Stimulated activated CD4-positive, alpha-beta T cell treated with anti-CD3 and anti-CD28 coated beads, Interleukin-12 subunit alpha, Interleukin-12 subunit beta, amount 100 ng/mL, for 4 hours (primary cell): ENCODE measurements at places on chromosomes 7 and 10.

DNA sequence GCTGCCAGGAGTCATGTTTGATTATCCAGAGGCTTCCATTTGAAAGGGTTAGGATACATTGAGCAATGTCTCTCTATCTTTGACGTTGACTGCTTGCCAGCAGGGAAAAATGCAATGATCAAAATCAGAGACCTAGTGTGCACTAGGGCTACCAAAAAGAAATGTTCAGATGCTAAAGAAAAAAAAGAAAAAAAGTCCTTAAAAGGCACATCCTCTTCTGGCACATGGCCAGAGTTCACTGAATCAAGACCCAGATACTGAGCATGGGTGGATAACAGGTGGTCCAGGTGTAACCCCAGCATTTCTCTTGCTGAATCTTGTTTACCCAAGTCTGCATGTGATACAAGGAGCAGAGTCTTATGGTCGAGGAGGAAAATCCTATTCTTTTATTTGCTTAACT, 899.3 kb downstream of the SORCS3 start:
- no peak for DNase-seq

GRCh38 chr7:100968650-100969049, 715 bp upstream of the MUC12 start:
- DNase-seq, result no peak

- no peak for DNase-seq
Measured at GRCh38 chr10:51620131-51620530, 79.3 kb downstream of the CSTF2T start.

- DNase-seq, result no peak
Measured at GRCh38 chr7:54109501-54109900, 432.7 kb upstream of the VSTM2A start.

DNA sequence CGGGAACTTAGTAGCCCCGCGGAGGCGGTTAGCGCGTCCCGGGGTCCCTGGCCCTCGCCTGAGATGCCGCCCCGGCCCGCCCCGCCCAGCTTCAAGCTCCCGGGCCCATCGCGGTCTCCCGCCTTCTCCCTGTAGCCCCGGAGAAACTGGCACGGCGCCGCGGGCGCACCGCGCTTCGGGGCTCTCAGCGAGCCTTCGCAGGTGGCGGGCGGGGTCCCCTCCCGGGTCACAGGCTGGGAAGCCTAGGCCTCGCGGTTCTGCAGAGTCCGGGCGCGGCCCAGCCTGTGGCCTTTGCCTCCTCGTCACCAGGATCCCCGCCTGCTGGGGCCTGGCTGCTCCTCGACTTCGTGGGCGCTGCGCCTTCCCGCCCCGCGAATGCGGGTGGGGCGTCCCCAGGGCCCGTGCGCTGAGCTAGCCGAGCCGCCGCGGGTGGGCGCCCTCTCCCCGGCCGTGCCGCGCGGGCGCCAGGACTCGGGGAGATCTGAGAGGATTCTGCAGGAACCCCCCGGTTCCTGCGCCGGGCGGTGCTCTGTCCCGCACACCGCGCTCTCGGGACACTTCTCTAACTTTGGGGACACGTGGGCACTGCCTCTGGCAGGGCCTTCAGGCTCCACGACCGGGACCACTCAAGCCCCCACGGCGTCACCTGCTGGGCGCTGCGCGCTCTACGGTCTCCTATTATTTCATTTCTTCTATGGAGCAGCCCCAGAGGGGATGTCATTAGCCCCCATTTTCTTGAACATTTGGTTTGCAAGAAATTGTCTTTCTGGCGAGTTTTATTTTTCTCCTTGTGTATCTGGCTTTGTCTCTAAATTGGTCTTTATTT, 682 bp upstream of the RGS10 start:
- DNase-seq, result peak; percentile 62

GRCh38 chr10:103733045-103733419, 122.3 kb downstream of the SH3PXD2A start:
- no peak for DNase-seq

- DNase-seq, result no peak
Measured at GRCh38 chr10:125878957-125879835, 1.9 kb downstream of the DHX32 start.

GRCh38 chr7:68217426-68217825, 1220.8 kb downstream of the TYW1 start:
- DNase-seq, result no peak

GRCh38 chr10:25226775-25227682, 52.2 kb downstream of the GPR158 start:
- no peak for DNase-seq

GRCh38 chr10:117471344-117471874, 71.1 kb upstream of the EMX2 start:
- no peak for DNase-seq

- DNase-seq, result peak; percentile 57
Measured at GRCh38 chr7:100132697-100133151, 6.0 kb downstream of the MBLAC1 start.

DNA sequence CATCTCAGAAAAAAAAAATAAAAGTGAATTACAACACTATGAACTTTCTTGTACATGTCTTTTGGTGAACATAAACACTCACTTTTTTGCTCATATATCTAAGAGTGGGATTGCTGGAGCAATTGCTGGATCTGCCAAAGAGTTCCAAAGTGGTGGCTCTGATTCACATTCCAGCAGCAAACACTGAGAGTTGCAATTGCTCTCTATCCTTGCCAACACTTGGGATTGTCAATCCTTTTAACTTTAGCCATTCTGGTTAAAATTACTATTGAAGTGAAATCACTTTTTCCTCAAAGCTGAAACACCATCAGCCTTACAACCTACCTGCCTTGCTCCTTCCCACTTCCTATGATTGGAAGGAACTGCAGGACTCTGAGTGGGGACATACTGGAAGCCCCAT, 70.7 kb downstream of the CDHR3 start:
- DNase-seq, result no peak

- DNase-seq, result no peak
Measured at GRCh38 chr10:93413252-93413689, 68.9 kb downstream of the MYOF start.

- no peak for DNase-seq
Measured at GRCh38 chr10:119346095-119346832, 138.9 kb downstream of the GRK5 start.

DNA sequence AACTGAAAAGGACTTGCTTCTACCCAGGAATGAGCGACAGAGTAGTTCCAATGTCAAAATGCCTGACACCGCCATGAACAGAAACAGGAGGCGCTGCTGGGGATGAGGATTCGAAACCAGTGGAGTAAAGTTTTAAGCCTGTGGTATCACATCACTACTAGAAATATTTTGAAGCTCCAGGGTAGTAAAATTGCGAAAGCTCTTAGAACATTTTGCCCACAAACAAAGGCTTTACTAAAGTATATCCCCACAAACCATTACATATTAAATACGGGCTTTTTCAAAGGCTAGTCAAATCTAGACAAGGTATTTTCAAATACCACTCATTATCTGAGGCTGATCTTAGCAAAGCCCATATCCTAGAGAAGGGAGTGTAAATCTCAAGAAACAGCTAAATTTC, 2.4 kb downstream of the PRDX3 start:
- no peak for DNase-seq

- DNase-seq, result no peak
Measured at GRCh38 chr10:30974355-30974754, 57.3 kb downstream of the ZNF438 start.

DNA sequence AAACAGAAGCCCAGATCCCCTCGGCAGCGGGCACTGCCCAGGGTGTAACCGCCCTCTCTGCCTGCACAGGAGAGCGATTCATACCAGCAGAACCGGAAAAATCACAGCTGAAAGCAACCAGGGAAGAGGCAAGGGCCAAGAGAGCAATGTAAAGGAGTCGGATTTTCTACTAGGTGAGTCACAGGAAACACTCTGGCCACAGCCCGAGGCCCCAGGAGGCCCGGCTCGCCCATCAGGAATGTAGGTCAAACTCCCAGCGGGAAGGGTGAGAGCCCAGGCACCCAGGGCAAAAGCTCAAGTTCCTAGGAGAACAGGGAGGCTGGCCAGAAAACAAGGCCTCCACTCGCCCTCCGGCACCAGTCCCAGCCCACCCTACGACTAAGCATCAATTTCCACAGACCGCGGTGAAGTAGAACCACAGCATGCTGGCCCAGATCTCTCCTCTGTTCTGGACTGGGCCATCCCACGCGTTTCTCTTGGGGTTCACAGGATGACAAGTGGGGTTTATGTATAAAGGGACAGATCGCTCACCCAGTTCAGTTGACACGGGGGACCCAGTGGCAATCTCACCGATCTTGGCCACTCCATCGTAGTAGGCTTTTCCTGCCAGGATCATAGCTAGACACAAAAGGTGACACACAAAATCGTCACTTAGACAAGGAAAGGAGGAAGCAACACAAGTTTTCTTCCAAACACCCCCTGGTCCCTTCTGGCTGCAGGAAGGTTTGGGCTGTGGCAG, 46.2 kb downstream of the BAIAP2L1 start:
- DNase-seq, result no peak

GRCh38 chr10:131810036-131810804, 90.6 kb upstream of the PPP2R2D start:
- no peak for DNase-seq

GRCh38 chr7:120460949-120461348, 188.0 kb downstream of the KCND2 start:
- DNase-seq, result no peak

- DNase-seq, result no peak
Measured at GRCh38 chr10:17239345-17240085, 11.5 kb downstream of the VIM start.

- no peak for DNase-seq
Measured at GRCh38 chr7:72753781-72754180, 74.2 kb downstream of the TYW1B start.

GRCh38 chr10:35565602-35566081, 39.5 kb upstream of the GJD4 start:
- DNase-seq, result no peak

- no peak for DNase-seq
Measured at GRCh38 chr10:5595994-5596471, 70.4 kb downstream of the ASB13 start.

DNA sequence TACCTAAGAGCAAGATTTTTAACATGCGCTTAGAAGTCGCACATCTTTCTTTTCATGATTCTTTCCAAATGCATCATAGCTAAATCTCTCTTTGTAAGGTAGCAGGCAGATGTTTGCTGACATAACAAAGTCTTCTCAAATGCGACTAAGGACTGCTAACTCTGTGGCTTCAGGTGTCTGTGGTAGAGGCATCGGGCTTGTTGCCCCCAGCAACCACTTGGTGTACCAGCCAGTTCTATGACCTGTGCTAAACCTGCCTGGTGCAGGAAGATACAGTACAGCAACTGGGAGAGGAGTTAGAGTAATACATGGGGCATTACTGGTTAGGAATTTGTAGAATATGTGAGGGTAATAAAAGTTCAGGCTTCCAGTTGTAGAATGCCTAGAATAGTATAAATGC, 654.1 kb downstream of the NRG3 start:
- DNase-seq, result no peak

GRCh38 chr10:13311177-13311575, 11.3 kb upstream of the PHYH start:
- DNase-seq, result no peak

GRCh38 chr10:5498791-5499492, 428 bp downstream of the CALML5 start:
- DNase-seq, result no peak

DNA sequence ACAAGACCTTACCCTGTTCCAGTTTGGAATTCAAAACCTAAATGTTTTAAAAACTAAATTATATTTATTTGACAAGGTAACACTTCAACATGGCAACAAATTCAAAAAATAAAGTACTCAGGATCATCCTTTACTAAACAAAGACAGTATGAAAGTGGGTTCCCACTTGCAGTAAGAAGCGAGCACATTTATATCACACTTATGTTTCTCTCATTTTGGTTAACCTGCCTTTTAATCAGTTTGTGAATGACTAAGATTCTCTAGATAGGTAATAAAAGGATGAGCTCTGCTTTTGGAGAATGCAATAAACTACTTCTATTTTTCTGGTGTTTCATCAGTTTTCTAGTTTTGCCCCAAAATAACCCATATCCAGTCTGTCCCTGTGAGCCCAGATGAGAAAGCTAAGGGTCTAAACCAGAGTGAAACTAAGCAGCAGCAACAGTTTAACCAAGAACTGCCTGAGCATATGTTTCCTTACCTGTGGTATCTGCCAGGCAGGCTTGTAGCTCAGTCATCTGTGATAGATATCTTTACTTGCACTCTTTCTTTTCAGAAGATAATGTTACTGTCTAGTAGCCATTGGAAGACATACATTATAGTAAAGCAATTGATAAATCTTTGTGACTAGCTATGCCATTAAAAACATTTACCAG, 64.1 kb downstream of the ABLIM1 start:
- no peak for DNase-seq

DNA sequence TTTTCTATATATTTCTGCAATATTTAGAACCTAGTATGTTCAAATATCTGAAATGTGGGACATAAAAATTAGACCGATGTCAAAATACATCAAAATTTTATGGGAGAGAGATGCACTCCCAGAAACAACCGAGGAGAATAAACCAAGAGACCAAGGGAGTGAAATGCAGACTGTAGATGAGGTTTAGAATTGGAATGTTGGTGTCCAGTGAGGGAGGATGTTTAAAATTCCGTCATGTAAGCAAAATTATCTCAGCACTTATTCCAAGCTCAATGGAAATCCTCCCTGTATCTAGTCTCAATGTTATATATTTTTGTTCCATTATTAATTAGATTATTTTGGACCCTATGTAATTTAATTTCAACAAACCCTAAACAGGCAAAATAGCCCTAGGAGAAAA, 61.9 kb upstream of the MAGI2 start:
- DNase-seq, result no peak

- DNase-seq, result no peak
Measured at GRCh38 chr7:31003721-31004120, 40.0 kb downstream of the GHRHR start.

DNA sequence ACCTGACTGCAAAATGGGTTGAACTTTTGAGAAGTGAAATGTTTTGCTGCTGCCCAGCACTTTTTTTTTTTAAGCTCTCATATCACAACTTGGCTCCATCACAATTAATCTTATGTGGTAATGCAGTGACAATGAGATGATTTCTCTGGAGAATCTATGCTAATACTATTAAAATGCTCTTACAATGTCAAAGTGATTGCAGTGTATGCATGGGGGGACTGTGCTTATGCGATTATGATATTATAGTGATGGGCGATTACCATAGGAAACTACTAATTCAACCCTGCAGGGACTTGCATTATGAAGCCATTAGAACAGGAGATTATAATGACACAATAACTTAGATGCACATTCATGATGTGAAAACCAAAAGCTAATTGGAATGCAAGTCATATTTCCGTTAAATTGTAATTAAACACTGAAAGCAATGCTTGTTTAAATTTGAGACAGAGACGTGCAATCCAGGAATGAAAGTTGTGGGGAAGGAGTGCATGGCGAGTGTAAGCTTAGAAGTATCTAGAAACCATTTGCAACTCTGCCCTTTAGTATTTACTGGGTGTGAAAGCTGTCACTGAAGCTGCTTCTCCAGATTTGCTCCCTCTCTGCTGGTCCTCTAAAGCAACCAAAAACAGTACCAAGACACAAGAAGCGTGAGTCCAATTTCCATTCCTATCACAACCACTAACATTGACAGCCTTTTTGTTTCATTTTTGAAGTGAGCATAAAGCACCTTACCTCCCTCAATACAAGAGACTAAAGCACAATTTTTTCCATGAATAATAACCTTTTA, 21.6 kb downstream of the PTER start:
- no peak for DNase-seq

- no peak for DNase-seq
Measured at GRCh38 chr7:141073641-141074161, at the start of gene TMEM178B. TSS of gene TMEM178B (plus strand) at chr7:141074064.
